ENCODE measurements at places on chromosomes 12 and 14.

DNA sequence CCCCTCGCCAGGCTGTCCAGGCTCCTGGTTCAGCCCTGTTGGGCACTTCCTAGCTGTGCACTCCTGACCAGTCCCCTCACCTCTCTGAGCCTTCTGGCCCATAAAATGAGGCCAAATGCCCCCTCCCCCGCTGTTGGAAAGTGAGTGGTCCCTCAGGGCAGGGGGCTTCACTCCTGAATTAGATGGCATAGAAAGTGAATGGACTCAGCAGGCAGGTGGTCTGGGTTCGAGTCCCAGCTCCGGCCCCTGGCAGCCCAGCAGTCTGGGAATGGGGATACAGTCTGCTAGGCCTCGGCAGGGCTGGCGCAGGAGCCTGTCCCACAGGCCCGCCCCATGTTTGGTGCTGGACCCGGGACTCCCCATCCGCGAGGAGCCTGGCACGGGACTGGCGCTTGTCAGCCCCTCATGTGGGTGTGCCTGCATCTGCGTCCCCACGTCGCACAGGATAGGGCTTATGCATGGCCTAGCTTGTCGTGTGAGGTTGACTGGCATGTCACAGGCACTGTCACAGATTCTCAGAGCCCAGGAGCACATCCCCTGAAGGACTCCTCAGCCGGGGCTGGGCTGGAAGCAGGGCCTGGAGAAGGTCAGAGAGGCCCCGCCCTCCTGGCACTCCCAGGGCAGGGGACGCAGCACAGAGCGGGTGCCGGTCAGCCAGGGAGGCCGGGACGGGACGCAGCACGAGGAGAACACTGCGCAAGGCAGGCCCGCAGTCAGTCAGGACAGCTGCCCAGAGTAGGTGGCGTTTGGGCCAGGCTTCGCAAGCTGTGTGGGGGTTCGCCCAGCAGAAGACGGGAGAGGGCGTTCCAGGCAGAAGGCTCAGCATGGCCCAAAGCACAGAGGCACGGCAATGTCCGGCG, 40.5 kb downstream of the DIO3 start:
- DNase-seq: peak; percentile 7

DNA sequence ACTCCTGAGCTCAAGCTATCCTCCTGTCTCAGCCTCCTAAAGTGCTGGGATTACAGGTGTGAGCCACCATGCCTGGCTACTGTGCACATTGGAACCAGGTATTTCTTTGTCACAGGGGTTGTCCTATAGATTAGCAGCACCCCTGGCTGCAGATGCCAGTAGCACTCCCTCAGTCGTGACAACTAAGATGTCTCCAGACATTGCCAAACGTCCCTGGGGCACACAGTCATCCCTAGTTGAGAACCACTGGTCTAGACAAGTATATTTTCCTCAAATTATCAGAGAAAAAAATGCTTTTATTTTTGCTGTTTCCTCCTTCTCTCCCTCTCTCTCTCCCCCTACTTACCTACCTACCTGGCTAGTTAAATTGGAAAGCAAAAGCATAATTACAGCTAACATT, 17.9 kb upstream of the P2RX7 start:
- no peak for DNase-seq

- no peak for DNase-seq
Observed at GRCh38 chr12:130803702-130804101, 35.3 kb downstream of the STX2 start.

- DNase-seq: no peak
Observed at GRCh38 chr12:94660436-94660835, 10.1 kb upstream of the TMCC3 start.

DNA sequence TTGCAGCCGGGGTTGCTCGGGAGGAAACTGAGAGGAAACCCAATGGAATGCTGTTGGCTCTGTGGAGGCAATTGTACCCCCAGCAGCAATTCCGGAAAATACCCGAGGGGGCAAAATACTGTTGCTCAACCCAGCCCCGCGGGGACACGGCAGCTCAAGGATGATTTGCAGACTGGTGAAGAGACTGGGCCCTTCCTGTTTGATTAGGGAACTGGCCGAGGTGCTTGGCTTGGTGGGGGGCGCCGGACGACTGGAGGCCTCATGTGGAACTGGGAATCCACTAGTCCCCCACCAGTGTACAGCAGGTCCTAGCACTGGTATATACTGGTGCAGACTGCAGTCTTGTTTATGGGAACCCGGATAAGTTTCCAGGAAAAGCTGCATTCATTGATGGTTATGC, 10.3 kb upstream of the RNASE12 start:
- DNase-seq: no peak

DNA sequence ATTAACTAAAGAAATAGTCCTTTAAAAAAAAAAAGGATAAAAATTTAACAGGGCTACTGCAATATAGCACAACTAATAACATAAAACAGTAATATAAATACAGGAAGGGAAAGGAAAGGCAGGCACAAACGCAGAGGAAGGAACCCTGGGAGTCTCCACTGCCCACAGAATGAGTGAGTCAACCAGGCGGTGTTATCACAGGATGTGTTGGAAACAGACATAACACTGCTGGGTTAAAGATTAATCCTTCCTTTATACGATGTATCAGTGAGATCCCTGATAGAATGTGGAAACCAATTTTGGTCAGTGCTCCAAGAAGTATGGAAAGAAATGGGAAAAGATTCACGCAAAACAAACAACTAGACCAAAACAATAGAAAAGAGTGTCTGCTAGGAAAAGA, 47.9 kb downstream of the FGD6 start:
- no peak for DNase-seq

- no peak for DNase-seq
Observed at GRCh38 chr14:33457617-33458016, 493.3 kb downstream of the EGLN3 start.

- DNase-seq: no peak
Observed at GRCh38 chr14:102492531-102492910, 17.1 kb downstream of the ANKRD9 start.

GRCh38 chr12:10140001-10140400, 10.0 kb upstream of the CLEC7A start:
- peak; percentile 69 for DNase-seq

- peak; percentile 80 for DNase-seq
Observed at GRCh38 chr14:89027097-89027740, 202.8 kb downstream of the TTC8 start.

Measured in GM23338 (cell line).